GM10248 (cell line): ENCODE measurements at places on chromosomes 12 and 14.

DNA sequence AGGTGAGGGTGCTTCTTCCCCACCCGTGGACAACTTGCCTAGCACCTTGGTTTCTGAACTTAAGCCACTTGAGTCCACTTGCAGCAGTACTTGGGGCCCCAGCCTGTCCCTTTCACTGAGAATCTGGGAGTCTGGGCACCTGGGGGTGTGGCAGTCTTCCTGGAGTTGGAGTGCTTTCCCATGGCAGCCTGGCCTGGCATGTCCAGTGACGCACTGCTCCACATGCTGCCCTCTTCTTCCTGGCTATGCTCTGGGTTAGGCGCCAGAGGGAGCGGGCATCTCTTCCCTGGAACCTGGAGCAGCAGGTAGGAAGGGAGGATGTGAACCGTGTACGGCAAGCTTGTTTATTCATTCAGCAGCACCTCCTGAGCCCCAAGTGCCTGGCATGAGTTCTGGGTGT is 76.4 kb downstream of the PAPOLA start:
- no peak for DNase-seq

GRCh38 chr14:33866425-33867088 is 84.3 kb downstream of the EGLN3 start:
- no peak for DNase-seq

DNA sequence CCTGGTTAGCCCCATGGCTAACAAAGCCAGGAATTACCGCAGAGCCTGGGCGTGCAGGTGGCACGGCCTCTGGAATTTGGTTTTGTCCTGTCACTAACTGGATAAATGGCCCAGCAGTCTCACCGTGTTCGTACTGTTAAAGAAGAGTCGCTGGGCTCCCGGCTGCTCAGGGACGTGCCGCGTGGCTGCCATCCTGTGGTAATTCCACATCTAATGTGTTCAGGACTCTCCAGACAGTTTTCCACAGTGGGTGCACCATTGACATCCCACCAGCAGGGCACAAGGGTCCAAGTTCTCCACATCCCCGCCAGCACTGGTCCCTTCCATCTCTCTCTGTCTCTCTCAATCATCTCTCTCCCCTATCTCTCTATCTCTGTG is 19.6 kb downstream of the NOC4L start:
- DNase-seq = no peak

DNA sequence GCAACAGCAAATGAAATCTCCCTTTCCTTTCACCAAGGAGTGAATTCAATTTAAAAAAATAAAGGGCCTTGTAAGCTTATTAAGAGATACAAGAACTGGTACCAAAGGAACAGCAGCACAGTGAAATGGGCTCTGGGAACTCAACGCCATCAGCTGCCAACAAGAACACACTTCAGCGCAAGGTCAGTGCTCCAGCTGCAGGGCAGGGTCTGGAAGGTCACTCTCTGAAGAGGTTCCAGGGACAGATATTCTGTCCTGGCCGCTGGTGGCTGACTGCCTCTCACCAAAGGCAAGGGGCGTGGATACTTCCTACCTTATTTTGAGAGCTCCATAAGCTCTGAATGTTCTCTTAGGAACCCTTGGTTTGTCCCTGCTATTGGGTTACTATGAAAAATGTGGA is 186.6 kb downstream of the CALM1 start:
- DNase-seq = no peak

GRCh38 chr14:50932592-50933495 is 11.4 kb downstream of the PYGL start:
- DNase-seq = no peak

- DNase-seq = no peak
Observed at GRCh38 chr14:89958966-89959365, 3.2 kb downstream of the TDP1 start.

GRCh38 chr12:65470256-65470655 is 191.8 kb downstream of the MSRB3 start:
- DNase-seq = no peak

GRCh38 chr12:1837541-1838204 is 17.3 kb downstream of the LRTM2 start:
- no peak for DNase-seq

DNA sequence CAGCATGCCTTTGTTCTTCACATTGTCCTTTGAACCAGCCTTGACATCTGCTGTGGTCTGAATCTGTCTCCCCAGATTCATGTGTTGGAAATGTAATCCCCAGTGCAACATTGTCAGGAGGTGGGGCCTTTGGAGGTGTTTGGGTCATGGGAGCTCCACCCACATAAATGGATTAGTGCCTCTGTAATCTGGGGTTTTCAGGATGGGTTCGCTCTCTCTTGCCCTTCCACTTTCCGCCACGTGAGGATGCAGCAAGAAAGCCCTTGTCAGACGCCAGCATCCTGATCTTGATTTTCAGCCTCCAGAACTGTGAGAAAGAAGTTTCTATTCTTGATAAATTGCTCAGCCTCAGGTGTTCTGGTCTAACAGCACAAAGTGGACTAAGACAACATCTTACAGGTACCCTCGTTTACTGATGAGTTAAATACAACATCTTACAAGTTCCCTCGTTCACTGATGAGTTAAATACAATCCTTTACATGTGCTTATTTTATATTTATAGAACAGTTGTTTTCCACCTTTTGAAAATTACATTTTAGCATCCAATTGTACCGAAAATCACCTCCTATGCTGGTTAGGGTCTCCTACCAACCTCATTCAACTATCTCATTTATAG is 54.4 kb upstream of the RIMBP2 start:
- DNase-seq = no peak

DNA sequence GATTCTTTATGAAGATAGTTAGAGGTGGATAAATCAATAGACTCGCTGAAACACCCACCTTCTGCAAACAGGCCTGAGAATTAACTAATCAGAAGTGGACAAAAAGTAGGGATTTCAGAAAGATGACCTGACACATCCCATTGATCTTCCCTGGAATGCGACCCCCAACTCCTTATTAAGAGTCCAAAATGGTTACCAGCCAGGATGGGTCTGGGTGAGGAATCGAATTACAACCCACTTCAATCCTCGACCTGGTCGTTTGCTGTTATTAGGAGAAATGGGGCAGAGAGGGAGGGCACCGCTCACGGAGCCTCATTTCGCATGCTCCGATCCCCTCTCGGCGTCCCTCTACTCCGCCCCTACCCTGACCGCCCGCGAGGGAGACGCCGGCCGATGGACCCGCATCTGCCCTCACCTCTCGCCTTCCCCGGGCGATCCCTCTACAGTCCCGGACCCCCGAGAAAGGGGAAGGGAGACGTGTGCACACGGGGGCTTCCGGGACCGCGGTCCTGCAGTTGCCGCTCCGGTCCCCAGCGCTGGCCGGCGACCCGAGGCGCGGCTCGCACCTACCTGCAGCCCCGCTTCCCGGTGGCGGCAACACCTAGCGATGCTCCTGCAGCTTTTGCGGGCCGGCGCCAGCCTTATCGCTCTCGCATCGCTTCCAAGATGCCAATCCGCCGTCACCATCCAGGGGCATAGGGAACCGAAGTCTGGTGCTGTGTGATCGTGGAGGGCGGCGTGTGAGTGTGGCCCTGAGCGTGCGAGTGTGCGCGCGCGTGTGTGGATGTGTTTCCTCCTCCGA is 69.3 kb upstream of the USP15 start:
- DNase-seq = peak; percentile 9

DNA sequence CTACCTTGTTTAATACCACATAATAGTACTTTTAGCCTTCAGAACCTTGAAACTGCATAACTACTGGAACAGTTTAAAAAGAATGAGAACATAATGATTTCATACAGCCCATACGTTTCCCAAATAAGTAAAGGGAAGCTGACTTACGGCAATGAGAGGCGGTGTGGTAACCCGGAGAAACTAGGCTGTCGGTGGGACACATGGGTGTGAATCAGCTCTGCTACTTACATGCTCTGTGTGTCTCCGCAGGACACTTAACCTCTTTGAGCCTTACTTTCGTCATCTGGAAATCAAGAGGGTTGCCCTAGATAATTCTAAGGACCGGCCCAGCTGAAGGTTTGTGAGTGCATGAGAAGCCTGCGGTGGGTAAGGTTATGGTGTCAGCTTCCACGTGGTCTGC is 49.3 kb upstream of the PLEKHG3 start:
- no peak for DNase-seq

GRCh38 chr12:56071648-56072047 is 8.3 kb upstream of the ERBB3 start:
- DNase-seq = no peak
